ENCODE measurements at places on chromosomes 3 and 15.

DNA sequence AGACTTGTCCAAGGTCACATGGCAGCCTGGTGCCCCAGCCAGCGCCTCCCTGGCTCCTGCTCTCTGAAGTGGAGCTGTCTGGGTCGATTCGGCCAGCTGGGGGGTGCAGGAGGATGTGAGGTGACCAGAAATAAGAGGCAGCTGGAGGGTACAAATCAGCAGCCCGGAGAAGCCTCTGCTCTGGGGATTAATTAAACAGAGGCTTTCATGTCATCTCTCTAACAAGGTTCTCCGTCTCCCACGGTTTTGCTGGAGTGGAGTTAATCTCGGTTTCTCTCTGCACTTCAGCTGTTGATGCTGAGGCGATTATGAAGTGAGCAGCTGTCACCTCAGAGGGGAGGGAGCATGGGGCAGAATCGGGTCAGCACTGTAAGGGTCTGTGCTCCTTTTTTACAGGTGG lies 236.8 kb downstream of the TLE3 start:
- DNase-seq: peak; percentile 82

- peak; percentile 92 for DNase-seq
These were observed 71.0 kb downstream of the NOX5 start for GRCh38 chr15:69085325-69086081.

DNA sequence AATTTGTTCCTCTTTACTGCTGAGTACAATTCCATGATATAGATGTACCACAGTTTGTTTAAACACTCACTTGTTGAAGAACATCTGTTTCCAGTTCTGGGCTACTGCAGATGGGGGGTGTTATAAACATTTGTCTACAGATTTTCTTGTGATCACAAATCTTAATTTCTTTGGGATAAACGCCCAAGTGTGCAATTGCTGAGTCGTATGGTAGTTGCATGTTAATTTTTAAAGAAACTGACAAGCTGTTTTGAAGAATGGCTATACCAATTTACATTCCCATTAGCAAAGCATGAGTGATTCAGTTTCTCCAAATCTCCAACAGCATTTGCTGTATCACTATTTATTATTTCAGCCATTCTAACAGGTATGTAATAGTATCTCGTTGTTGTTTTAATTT lies 242.0 kb upstream of the MRPL3 start:
- no peak for DNase-seq

DNA sequence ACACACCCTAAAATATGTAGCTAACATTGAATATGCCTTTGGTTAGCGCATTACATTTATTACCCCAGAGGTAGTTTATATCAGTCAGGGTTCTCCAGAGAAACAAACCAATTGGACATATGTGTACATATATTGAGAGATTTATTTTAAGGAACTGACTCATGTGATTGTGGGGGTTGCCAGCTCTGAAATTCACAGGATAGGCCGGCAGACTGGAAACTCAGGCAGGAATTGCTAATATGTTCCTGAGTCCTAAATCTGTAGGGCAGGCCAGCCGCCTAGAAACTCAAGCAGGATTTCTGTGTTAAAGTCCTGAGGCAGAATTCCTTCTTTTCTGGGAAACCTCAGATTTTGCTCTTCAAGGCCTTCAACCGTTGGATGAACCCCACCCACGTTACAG lies 189.7 kb downstream of the CDIN1 start:
- no peak for DNase-seq

- no peak for DNase-seq
These were observed 112.4 kb upstream of the PFN2 start for GRCh38 chr3:150082898-150083654.

GRCh38 chr3:134007819-134008218 lies 21.9 kb downstream of the SLCO2A1 start:
- no peak for DNase-seq

DNA sequence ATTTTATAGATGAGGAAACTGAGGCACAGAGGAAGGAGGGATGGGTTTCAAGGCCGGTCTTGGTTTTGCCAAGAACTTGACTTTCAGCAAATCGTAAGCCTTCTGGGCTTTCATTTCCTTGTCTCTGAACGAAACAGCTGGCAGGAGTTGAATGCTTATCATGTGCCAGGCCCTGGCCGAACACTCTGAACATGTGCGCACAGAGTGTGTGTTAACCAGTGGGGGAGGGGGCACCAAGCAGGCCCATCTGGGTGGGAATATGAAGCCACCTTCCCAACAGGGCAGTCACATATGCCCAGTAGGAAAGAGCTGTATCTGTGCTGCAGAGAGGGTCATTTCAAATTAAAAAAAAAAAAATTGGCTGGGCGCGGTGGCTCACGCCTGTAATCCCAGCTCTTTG lies 29.3 kb downstream of the ZNF710 start:
- no peak for DNase-seq

- no peak for DNase-seq
These were observed 31.2 kb downstream of the RAB11A start for GRCh38 chr15:65900488-65900887.

GRCh38 chr3:187565701-187566100 lies 104.5 kb downstream of the SST start:
- DNase-seq: no peak

DNA sequence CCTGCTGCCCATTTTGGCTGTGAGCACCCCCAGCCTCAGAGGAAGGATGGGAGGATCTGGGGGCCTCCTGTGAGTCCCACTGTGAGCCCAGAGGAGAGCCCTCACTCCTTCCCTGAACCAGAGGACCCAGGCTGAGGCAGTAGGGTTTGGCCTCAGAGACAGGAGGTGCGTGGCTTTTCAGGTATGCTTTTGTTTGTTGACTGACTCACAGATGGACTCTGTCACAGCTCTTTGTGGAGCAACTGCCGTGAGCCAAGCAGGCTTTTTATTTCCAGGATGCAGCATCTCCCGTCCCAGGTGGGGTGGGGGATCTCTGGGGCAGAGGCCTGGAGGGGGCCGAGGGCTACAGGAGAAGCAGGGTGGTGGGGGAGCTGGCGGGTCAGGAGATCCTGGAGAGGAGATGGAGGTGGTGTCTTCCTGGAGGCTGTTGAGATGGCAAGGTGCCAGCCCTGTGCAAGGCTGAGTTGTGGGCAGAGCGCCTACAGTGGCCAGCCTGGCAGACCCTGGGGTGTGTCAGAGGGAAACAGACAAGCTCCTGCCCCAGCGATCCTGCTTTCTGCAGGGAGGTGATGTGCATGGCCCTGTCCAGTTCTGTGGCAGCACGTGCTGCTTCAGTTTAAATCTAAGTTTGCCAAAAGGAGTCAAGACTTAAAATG lies 24.0 kb downstream of the PLXNA1 start:
- no peak for DNase-seq

- DNase-seq: no peak
These were observed 37.5 kb upstream of the CHST2 start for GRCh38 chr3:143081844-143082778.

- DNase-seq: no peak
These were observed 13.8 kb upstream of the MSL2 start for GRCh38 chr3:136209921-136210320.

DNA sequence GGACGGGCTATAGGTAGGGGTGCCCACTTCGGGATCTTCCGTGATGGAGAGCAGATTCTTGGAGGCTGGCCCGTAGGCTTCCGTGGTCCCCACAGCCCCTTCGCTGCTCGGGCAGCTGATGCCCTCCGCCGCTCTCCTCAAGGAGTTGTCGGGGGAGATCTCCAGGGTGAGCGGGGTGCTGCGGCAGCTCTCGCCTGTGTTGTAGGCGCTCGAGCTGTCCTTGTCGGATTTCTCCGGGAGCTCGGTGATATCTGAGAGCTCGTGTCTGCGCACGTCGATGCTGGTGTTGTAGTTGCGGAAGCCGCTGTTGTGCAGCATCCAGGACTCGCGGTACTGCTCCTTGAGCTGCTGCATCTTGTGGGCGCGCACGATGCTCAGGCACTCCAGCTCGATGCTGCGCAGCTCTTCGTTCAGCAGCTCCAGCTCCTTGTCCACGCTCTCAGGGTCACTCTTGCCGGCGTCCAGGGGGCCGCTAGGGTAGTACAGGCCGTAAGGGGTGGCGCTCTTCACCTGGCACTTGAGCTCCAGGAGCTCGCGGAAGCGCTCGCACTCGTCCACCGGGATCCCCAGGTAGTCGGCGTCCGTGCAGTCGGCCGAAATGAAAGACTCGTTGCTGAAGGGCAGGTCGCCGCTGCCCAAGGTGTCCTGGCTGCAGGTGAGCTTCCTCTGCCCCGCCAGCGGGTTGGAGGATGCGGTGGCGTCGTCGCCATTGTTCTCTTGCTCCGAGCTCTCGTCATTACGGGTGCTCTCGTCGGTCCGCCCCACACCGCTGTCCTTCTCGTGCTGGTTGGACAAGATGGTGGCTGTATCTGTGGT lies 240.4 kb downstream of the PDZRN3 start:
- no peak for DNase-seq

GRCh38 chr15:68503213-68503612 lies 71.2 kb upstream of the ITGA11 start:
- no peak for DNase-seq

- no peak for DNase-seq
These were observed 71.8 kb downstream of the RBPMS2 start for GRCh38 chr15:64703632-64703959.

DNA sequence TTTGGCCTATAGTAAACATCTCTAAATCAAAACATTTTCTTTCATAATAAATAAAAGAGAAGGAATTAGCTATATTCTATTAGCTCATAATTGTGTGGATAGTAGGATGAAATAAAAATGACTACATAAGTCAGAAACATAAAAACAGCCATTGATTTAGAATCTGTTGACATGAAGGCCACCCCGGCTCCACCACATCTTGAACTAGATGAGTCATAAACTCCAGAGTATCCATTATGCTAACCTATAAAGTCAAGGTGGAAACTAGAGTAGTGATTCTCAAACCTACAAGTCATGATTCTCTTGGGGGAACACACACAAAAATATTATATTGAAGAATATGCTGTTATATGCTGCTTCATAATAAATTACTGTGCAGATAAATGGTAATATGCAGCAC lies 831.0 kb downstream of the TUSC7 start:
- DNase-seq: no peak

DNA sequence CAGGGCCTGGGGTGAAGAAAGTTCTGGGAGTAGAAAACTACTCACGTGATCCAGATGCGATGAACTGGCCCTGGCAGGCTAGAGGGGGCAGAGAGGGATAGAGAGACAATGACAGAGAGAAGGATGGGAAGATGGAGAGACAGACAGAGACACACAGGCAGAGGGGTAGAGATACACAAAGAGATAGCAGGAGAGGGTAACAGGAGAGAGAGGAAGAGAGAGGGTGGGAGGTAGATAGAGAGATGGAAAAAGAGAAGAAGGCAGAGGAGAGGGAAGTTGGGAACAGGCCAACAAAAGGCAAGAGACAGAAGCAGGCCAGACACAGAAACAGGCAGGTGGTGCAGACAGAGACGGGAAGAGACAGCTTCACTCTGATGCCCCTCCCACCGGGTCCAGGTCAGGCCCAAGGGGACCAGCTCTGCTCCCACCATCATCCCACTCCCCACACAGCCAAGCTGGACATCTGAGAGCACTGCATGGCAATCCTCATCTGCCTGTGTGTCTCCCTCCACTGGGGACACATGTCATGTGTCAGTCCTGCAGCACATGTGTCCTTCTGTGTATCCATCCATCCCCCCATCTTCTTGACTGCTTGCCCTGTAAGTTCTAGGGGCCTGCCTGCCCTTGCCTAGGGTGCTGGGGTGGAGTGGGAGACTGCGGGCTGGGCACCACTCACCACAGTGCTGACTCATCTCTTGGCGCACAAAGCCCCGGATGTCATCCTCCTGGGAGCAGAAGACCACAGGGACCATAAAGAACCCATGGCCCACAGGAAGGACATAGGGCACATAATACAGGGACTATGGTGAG lies 2.2 kb upstream of the UCN2 start:
- peak; percentile 37 for DNase-seq

GRCh38 chr3:160860346-160860745 lies 104.3 kb downstream of the PPM1L start:
- DNase-seq: no peak
